MCF 10A (cell line): ENCODE measurements at places on chromosomes 2 and 18. TPM values are rescaled to one million over a fixed set of nuclear protein-coding genes. Genes with fewer than 3 reads are reported as not detected.

GRCh38 chr2:925309-925708 lies 25.3 kb upstream of the SNTG2 start:
- DNase-seq: no peak

Gene SLC9A2
- 0.05 and 0.09 TPM in 2 replicates for total RNA-seq

GRCh38 chr2:166068981-166069380 lies 58.8 kb downstream of the SCN1A start:
- no peak for DNase-seq

Gene BMP10
- not detected in 2 replicates for total RNA-seq

Gene ANKRD29
- 2.4 and 3.8 TPM in 2 replicates for total RNA-seq

- DNase-seq: no peak
Observed at GRCh38 chr2:151299920-151300539, 10.6 kb upstream of the NMI start.

DNA sequence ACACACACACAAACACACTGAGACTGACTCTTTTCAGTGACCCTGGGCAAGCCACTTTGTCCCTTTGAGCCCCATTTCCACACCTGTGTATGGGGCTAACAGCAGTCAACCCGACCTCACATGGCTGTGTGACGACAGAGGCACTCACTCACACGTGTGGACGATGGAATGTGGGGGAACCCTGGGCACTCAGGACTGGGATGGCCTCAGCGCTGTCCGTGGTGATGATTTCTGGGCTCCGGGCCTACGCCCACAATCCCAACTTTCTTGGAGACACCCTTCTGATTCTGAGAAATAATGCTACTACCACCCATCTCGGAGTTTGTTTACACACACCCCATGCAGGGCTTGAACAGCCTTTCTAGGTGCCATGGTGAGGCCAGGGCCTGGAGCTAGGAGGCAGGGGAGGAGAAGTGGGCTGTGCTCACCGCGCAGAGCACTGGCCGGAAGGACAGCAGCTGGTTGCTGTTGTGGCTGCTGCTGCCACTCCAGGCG lies 1.5 kb downstream of the CRYBA2 start:
- peak; percentile 26 for DNase-seq

DNA sequence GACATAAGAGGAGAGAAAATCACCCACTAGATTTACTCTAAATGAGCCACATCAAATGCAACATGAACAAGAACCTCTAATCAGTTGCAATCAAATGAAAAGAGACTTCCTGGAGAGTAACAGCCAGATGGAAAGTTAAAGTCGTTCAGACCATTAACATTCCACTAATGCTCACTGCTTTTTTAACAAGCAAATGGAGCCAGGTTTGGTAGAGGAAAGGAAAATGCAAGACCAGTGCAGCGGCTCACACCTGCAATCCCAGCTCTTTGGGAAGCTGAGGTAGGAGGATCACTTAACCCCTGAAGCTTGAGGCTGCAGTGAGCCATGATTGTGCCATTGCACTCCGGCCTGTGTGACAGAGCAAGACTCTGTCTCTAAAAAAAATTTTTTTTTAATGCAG lies 48.5 kb downstream of the CACNB4 start:
- no peak for DNase-seq

Gene ZNF804A
- 0.17 TPM in 1 of 2 replicates, not detected in the other for total RNA-seq

- DNase-seq: no peak
Observed at GRCh38 chr2:27072920-27073319, 1.5 kb upstream of the OST4 start.

- no peak for DNase-seq
Observed at GRCh38 chr2:39468579-39469451, 31.7 kb upstream of the MAP4K3 start.

DNA sequence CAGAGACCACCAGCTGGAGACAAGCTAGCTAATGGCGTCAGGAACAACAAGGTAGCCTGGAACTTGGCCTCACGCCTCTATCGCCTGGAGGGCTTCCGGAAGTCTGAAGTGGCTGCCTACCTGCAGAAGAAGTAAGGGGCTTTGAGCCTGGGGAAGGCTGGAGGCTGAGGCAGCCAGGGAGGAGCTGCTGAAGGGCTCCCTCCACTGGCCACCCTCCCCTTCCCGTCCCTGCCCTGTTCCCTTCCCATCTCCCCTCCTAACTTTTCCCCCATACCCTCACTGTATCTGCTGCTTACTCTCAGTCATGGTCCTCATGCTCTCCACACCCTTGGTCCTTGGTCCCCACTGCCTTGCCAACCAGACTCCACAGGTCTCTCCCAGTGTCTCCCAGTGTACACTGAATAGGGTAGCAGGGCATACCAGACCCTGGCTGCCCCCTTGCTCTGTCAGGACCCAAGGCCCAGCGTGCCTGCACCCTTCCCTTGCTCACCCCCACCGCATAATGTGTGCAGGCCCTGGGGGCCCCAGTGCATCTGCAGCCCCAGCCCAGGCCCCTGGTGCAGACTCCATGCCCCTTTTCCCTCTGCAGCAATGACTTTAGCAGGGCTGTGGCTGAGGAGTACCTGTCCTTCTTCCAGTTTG lies 18.8 kb downstream of the PSD4 start:
- no peak for DNase-seq

DNA sequence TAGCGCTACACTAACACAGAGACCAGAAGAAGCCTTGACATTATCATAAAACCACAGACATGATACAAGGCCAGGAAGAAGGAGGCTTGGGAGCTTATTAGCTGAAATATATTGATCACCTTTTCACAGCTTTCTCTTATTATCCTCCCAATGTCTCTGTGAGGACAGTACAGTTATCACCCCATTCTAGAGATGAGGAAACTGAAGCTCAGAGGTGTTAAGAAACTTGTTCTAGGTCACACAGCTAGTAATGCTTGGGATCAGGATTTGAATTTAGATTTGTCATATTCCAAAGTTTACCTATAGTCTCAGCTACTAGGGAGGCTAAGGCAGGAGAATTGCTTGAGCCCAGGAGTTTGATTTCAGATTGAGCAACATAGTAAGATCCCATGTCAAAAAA lies 44.6 kb upstream of the LTBP1 start:
- DNase-seq: no peak

DNA sequence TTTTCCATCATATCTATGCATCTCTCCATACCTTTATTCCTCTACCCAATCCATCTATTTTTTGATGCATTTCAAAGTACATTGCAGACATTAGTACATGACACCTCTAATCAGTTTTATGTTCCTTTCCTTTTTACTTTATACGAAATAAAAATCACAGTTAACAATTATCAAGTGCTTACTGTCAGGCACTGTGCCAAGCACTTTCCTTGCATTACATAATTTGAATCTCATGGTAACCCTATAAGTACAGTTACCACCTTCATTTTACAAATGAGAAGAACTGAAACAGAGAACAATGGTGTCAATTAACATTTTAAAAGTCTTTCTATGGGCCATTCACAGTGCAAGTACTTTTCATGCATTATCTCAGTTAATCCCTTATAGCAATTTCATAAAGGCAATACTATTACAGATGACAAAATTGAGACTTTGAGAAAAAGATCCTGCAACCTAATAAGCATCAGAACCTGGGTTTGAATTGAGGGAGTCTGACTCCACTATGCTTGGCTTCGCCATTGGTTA lies 544.4 kb upstream of the TNP1 start:
- DNase-seq: no peak

DNA sequence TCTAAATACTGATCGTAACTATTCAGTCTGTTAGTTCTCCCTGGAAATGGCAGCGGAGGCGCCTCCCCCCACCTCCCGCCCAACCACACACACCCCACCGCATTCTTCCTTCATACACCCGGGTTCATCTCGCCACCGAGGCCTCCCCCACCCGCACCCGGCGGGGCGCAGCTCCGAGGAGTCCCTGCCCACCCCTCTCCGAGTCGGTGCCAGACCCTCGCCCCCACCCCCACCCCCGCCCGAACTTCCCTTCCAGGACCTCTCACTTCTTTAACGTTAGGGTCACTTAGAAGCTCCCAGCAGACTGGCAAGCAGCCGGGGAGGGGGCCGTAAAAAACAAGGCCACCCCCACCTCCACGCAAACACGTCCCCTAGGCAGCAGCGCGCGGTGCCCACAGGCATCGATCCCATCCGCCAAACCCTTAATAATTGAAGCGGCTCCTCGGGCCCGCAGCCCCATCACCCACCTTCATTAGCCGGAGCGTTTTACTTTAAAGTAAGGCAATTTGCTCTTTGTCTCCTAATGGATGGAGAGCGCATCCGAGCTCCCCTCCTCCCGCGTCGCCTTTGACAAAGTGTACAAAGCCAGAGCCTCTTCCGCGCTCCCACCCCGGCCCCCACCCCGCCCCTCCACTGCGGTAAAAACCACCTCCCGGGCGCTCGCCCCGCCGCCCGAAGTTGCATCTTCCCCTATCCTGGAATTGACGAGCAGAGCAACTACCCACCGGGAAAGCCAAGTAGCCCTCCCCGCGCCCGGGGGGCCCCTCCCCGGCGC lies 624 bp downstream of the ZNF516 start:
- DNase-seq: peak; percentile 33

Gene CNRIP1
- 0.84 and 2.4 TPM in 2 replicates for total RNA-seq

- peak; percentile 17 for DNase-seq
Observed at GRCh38 chr2:19474128-19474527, 115.7 kb upstream of the OSR1 start.

GRCh38 chr2:54556621-54557121 lies 100.5 kb downstream of the SPTBN1 start:
- peak; percentile 37 for DNase-seq

Gene LTBP1
- 99.0 and 119 TPM in 2 replicates for total RNA-seq

Gene WNT6
- not detected in 2 replicates for total RNA-seq

GRCh38 chr2:57881998-57882888 lies 164.4 kb upstream of the VRK2 start:
- peak; percentile 63 for DNase-seq

DNA sequence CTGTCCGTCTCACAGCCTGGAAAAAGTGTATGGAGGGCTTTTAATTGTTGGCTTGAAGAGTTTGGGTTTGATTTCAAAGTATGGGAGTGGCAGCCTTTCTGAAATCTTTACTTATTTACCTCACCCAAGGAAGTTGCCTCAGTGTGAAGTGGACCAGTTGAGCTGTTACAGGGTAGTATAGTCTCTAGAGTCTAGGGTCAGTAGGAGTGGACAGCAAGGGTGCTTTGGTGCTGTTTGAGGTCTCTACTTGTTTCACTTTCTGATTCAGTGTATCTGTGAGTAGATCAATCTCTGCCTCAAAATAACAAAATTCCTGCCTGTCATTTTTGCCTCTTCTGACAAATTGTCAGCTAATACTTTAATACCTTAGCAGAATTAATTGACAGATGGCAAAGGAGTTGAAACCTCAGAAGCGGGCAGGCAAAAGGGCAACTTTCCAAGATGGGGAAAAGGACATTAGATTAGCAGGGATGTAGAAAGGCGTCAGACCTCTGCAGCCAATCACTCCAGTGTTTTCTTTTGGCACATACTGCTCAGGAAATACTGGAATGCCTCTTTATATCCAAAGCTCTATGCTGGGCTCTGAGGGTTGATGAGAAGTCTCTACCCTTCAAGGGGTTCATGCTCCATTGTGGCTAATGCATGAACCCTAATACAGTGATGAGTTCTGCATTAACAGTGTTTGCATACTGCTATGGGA lies 5.9 kb downstream of the RIOK3 start:
- no peak for DNase-seq

GRCh38 chr2:694174-694573 lies 17.0 kb upstream of the TMEM18 start:
- DNase-seq: no peak

GRCh38 chr2:144020047-144020446 lies 499.9 kb downstream of the ZEB2 start:
- no peak for DNase-seq

- DNase-seq: no peak
Observed at GRCh38 chr18:63348508-63349136, 18.4 kb downstream of the KDSR start.

GRCh38 chr2:40436093-40436475 lies 15.8 kb downstream of the SLC8A1 start:
- DNase-seq: no peak

Gene GCA
- total RNA-seq: 0.77 and 1.9 TPM in 2 replicates

- DNase-seq: no peak
Observed at GRCh38 chr2:52594026-52594425, 1173.6 kb upstream of the CHAC2 start.

Gene CRYGC
- total RNA-seq: not detected in 2 replicates

GRCh38 chr2:196515051-196515450 lies 124.5 kb upstream of the CCDC150 start:
- DNase-seq: no peak

Gene CCBE1
- 23.8 and 28.9 TPM in 2 replicates for total RNA-seq

Gene ZAP70
- not detected in 2 replicates for total RNA-seq

DNA sequence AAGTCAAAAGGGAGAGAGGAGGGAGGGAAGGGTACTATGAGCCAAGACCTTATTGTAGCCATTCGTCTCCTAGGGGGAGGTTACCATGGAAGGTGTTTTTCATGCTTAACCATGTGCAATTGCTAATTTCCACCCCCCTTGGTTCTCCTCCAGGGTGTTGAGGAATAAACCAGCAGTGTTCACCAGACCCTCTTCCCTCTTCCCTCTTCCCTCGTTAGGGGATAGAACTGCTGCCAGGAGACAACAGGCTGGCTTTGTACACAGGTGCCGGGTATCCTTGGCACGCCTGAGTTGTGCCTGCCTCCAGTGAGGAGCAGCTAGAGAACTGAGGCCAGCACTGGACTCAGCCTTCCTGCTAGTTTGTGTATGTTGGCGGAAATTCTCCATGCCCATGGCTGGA lies 41.1 kb upstream of the ARL5A start:
- DNase-seq: no peak

GRCh38 chr18:987325-988186 lies 82.9 kb downstream of the ADCYAP1 start:
- no peak for DNase-seq

DNA sequence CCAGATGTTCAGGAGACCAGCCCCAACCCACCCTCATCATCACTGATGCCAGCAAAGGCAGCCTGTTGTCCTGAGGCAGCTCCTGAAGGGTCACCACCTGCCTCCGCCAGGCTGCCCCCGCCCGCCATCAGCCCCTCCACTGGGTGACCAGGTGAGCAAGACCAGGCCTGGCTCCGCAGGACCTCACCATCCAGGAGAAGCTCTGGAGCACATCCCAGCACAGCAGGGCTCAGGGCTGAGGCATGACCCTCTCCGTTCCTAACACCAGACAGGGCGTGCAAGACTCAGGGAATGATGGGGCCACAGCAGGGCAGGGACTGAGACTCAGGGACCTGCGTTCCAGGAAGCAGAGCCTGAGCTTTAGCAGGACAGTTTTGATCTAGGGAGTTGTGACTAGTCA lies 218.8 kb upstream of the RAB6C start:
- DNase-seq: no peak

- DNase-seq: no peak
Observed at GRCh38 chr2:85760371-85760770, 6.6 kb downstream of the ATOH8 start.

GRCh38 chr2:120436460-120436739 lies 90.5 kb downstream of the INHBB start:
- no peak for DNase-seq
